ENCODE measurements at places on chromosomes 5 and 9. TPM values are rescaled to one million over a fixed set of nuclear protein-coding genes. Genes with fewer than 3 reads are reported as not detected.

The WWC1 gene
- polyA plus RNA-seq: 2.1 TPM

The SLC25A2 gene
- polyA plus RNA-seq: not detected

GRCh38 chr5:125668884-125669283 is 754.3 kb upstream of the GRAMD2B start:
- DNase-seq: no peak

DNA sequence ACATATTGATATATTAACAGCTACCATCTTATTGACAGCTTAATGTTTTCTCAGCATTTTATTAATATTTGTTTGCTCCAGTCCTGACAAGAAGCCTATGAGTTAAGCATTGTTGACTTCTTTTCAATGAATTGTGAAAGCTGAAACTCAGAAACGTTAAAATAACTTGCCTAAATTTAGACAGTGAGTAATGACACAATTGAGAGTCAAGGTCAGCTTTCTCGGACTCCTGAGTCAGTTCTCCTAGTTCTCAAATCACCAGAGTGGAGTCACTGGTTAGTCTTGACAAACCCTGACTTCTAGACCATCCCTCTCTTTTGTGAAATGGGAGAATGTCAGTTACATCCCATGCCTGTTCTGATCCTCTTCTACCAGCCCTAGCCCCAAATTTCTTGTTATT is 222.7 kb upstream of the ACO1 start:
- no peak for DNase-seq

DNA sequence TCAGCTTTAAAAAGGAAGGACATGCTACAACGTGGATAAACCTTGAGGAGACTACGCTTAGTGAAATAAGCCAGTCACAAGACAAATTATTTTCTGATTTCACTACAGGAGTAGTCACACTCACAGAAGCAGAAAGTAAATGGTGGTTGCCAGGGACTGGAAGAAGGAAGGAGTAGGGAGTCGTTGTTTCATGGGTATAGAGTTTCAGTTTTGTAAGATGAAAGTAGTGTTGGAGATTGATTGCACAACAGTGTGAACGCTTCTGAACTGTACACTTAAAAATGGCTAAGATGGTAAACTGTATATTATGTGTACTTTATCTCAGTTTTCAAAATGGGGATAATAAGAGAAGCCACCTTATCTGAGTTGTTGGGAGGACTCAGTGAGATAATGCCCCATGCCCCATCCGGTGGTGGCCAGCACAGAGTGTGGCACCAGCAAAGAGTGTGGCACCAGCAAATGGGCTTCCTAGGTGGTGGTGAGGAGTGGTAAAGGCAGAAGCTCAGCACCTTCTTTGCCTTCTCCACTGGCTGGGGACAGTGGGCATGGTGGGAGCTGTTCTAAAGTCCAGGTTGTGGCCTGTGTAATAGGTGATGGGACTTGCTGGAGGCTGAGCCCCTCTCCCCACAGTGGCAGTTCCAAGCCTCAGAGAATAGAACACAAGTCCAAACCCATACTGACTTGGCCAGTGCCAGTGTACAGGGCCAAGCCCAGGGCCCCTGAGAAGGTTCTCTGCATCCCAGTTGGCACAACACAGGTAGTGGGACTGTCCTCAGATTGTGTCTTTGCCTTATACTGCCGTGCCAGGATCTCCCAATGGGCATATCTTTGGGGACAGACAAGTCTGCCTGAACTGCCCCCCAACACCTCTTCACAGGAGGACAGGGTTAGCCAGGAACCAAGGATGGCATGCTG is 4.4 kb downstream of the SLC22A4 start:
- no peak for DNase-seq

DNA sequence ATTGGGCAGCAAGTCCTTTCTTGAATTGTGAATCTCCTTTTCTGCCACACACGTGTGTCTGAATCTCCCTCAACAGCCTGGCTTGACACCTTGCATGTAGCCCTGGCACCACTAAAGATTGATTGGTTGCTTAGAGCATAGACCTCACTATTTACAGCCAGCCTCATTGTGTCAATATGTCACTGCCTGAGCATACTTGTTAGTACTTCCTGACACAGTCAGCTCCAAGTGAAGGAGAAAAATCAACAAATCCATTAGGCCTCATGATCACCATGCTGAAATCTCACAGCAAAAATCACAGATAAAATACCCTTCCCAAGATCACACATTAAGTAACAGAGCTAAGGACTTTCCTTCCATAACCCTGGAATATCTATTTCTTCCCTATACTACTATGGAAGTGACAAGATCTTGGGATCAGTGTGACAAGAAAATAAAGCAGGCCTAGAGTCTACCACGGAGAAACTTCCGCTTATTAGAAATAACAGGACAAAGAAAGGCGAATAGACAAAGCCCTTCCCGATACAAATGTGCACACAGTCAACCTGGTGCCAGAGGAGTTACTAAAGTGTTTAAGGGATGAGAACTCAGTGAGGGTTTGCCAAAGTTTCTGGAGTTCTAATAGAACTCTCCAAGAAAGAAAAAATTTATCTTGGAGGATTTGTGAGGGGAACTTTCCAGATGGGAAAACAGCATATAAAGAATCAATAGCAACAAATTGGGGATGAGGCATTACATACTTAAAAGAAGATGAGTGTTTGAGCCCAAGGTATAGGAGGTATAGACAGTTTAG is 5.6 kb upstream of the ARL15 start:
- DNase-seq: no peak

- DNase-seq: no peak
Observed at GRCh38 chr9:2013743-2014475, 1.2 kb upstream of the SMARCA2 start.

Measured in urinary bladder (tissue), 4 donors.